ENCODE measurements at places on chromosomes 5 and 9.

DNA sequence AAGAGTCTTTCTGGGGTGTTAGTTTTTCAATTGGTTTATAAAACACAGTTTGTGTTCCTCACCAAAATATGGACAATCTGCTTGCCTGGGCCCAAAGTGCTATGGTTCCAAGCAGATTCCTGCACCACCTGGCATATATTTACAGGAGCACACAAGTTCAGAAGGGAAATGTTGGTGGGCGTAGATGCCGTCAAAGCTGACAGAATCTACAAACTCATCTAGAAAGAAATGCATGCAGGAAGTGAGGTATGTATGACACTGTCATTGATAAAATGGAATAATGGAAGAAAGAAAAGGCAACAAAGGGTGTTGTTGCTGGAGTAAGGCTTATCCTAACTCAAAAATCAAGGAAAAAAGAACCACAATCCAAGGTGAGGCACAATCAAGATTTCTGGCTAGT is 225.8 kb downstream of the MLLT3 start:
- no peak for DNase-seq

- DNase-seq: no peak
Observed at GRCh38 chr9:82574911-82575310, 488.0 kb downstream of the RASEF start.

DNA sequence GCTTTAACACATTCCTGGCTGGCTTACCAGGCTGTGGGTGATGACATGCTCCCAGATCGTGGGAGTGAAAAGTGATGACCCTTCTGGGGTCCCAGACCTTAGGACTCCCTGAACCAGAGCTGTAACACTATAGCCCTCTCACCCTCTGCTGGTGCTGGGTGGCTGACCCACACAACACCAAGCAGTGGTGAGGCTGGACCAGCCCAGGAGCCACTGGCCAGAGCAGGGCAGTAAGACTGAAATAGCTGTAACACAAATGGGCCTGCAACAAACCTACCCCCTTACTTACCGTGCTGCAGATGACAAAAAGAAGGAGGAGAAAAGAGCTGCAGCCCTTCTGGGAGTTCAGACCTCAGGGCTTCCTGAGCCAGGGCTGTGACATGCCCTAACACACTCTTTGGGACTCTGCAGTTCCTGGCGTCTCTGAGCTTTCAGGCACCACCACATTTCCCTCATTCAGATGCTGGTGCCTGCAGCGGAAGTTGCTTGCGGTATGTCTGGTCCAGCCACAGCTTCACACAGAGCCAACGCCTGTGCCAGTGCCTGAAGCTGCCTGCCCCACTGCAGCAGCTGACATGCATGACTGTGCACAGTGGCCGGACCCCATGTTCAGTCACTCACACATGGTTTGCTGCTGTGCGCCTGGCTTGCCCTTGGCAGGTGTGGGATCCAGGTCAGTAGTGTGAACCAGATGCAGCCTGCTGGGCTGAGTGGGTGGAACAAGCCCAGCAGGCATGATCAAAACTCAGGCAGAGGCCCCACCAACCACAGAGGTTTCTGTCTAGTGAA is 1247.4 kb downstream of the EFNA5 start:
- no peak for DNase-seq

DNA sequence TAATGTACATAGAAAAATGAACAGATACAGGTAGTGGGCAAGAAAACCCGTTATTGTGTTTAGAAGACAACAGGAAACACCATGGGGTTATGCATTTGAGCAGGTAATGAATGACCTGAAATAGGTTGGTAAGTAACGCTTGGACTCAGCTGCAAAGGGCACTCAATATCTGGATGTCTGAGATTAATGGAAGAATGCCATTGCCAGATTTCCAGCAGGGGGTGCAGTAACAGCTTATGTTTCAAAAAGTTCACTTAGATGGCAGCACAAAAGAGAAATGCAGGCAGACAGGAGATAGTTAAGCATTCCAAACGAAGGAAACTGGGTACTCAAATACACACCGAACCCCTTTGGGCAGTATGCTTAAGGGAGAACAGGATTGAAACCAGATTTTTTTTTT is 285.5 kb upstream of the VLDLR start:
- DNase-seq: no peak

- no peak for DNase-seq
Observed at GRCh38 chr9:76619640-76620039, 144.6 kb upstream of the PCA3 start.

- no peak for DNase-seq
Observed at GRCh38 chr9:118990949-118991348, 378.3 kb downstream of the BRINP1 start.
